ENCODE measurements at places on chromosomes 3 and 15.

- DNase-seq: no peak
Observed at GRCh38 chr3:16855497-16855896, 29.3 kb upstream of the PLCL2 start.

- no peak for DNase-seq
Observed at GRCh38 chr3:195203606-195204005, 67.4 kb downstream of the XXYLT1 start.

GRCh38 chr3:195559723-195560409 lies 16.7 kb upstream of the PPP1R2 start:
- no peak for DNase-seq

GRCh38 chr3:116155841-116156240 lies 289.4 kb downstream of the LSAMP start:
- no peak for DNase-seq

DNA sequence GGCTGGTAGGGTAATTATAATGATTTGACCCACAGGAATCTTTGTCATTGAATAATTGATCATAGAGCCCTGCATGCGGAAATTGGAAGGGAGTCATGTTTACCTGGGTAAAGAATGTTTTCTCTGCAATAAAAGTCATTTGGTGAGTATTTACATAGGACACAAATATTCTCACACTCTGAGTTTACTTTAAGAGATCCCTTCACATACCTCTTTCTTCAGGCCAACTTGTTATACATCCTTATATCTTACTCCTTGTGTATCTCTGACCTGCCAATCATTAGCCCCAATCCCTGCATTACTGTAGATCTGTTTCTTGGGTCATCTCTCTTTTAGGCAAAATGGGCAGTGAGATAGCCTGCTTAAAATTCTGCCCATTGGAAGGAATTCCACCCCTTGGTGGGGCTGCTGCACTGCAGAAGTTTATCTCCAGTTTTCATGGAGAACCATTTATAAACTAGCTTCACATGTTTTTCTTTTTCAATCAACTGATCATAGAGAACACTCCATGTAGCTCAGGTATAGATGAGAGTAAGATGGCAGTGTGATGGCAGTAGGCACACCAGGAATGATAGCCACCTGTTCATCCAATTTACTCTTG lies 46.2 kb downstream of the ILDR1 start:
- DNase-seq: no peak

- DNase-seq: no peak
Observed at GRCh38 chr3:102353148-102353547, 81.7 kb upstream of the ZPLD1 start.

GRCh38 chr15:69793431-69793780 lies 304.3 kb downstream of the TLE3 start:
- no peak for DNase-seq

Data from right kidney (tissue), 9 donors.